H7 (cell line): ENCODE measurements at places on chromosomes 2 and 18.

DNA sequence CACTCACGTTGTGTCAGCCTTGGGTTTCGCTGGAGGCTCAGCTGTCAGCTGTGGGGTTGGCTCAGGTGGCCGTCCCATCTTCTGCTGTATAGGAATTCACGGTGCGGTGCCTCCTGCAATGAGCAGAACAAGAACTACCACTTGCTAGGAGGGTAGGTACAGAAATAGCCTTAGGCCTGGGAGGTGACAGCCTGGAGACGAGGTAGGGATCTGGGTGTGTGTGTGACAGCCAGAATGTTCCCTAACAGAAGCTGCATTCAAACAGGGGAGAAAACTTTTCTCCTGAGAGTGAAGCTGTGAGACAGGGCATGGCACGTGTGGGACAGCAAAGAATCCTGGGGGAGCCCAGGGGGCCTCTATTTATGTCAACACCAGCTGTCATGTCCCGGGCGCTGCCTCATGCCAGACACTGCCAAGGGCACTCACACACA, 8.4 kb upstream of the MAL start:
- no peak for DNase-seq

GRCh38 chr2:200300065-200300464, 6.4 kb upstream of the SPATS2L start:
- no peak for DNase-seq

- no peak for DNase-seq
Observed at GRCh38 chr2:38245114-38245641, 131.9 kb downstream of the ATL2 start.

GRCh38 chr2:3747826-3748225, 44.5 kb downstream of the DCDC2C start:
- no peak for DNase-seq

GRCh38 chr2:220452561-220452960, 825.1 kb downstream of the SLC4A3 start:
- no peak for DNase-seq

DNA sequence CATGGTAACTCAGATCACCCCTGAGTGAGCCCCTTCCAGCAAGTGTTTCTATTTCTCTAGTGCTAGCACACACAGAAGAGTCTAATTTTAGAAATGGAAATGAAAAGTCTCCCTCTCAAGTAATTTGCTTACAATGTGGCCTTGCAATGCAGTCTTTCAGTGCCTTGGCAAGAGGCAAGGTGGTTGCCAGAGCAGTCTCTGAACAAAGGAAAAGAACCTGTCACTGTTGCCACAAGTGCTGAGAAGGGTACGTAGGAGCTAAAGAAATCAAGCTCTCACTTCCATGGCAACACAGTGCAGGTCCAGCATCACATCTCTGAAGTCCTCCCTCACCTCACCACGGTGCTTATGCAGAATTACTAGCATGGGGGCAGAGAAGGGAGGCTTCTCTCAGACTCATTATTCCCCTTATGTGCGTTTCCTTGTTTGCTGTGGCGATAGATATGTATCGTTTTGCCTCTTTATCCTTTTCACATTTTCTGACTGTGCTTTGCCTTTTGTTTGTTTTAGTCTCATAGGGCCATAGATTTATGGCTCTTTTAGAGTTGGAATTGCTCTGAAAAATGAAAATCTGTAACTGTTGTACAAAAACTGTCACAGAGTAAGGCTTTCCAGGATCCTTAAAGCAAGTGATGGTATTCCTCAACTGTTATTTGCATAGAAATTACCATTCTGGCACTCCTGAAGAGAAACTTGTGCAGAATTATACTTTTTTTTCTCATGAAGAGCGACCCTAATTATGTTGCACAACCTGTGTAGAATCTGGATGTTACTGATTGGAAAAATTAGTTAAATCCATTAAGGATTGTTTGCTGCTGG, 164.8 kb downstream of the CCDC85A start:
- no peak for DNase-seq

- DNase-seq, result no peak
Observed at GRCh38 chr18:22060361-22060760, 109.0 kb upstream of the GATA6 start.

DNA sequence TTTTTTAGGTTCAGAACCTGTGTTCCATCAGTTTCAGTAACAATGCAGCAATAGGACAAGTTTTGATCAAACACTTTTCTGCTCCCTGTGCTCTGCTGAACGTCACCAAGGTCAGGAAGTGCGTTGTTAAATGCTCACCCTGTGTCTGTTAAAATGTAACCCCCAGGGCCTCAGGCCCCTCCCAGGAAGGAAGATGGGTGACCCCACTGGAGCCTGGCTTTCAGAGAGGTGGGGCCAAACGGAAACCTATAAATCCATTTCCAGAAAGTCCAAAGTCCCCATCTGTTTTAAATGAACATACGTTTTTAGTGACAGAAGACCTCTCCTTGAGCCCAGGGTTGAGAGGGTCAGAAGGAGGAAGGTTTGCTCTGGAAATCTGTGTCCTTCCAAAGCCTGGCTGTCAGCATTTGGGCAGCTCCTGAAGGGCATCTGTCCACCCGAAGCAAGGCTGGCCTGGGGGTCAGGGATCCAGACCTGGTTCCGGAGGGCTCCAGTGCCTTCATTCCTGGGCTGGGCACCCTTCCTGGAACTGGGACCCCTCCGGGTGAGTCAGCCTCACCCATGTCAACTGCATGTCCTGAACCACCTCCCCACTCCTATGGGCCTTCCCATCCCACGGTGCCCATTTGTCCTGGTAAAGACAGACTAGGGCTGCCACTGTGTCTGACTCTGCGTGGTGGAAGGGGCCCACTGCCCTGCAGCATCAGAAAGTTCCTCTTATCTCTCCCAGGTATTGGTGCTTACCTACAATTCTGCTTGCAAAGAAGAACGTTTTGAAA, 117.4 kb upstream of the COPS8 start:
- DNase-seq, result no peak

- DNase-seq, result no peak
Observed at GRCh38 chr18:47163241-47163640, 12.9 kb downstream of the IER3IP1 start.

- DNase-seq, result no peak
Observed at GRCh38 chr18:10439898-10440297, 14.5 kb upstream of the APCDD1 start.

- DNase-seq, result no peak
Observed at GRCh38 chr2:232577841-232578240, 27.4 kb downstream of the EIF4E2 start.
